SK-N-MC (cell line): ENCODE measurements at places on chromosomes 2 and 18.

- DNase-seq = no peak
These were observed 14.4 kb upstream of the BIN1 start for GRCh38 chr2:127121353-127121752.

GRCh38 chr2:156124458-156124857 lies 208.1 kb downstream of the NR4A2 start:
- DNase-seq = no peak

DNA sequence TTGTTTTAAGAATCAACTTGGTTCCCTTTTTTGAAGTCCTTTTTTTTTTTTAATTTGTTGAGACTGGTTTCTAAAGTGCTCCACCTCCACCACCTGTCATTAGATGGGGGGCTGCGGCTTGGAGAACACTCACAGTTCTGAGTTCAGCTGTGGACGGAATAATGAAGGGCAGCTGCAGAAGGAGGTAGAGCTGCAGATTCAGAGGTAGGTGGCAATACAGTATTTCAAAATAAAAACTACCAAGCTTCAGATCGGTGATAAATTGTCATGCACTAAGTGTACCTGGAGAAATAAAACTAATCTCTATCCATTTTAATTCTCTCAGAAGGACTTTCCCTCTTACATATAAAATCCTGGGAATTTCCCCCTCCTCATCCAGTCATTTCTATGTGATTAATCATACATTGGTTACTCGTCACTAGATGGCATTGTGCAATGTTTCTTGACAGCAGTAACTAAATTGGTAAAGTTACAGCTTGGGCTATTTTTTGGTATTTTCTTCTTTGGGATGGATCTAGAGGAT lies 81.1 kb upstream of the SLC39A10 start:
- no peak for DNase-seq

DNA sequence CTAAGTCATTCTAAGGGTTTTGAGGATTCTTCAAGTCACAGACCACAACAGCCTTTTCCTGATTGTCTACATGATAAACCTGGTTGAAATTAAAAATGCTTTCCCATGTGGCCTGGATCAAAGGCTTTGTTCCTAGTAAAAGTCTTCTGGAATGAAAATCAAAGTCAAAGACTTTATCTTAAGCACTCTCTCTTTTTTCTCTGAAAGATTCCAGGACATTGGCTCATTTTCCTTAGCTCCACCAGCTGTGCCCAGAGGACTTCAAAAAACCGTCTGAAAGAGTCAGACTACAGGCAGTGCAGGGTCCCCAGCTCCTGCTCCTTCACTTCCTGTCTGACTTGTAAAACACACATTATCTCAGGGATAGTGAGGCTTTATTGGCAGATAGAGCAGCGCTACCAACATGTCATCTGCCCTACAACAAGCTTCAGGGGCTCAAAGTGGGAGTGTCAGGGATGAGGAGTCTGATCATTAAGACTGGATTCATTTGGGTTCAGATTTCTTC lies 148.2 kb downstream of the ESCO1 start:
- DNase-seq = no peak

- DNase-seq = no peak
These were observed 44.6 kb downstream of the ADD2 start for GRCh38 chr2:70723286-70723885.
